Activated CD4-positive, alpha-beta T cell treated with anti-CD3 and anti-CD28 coated beads, Interleukin-2, amount 50 U/mL, for 48 hours (primary cell): ENCODE measurements at places on chromosomes 16 and 17.

DNA sequence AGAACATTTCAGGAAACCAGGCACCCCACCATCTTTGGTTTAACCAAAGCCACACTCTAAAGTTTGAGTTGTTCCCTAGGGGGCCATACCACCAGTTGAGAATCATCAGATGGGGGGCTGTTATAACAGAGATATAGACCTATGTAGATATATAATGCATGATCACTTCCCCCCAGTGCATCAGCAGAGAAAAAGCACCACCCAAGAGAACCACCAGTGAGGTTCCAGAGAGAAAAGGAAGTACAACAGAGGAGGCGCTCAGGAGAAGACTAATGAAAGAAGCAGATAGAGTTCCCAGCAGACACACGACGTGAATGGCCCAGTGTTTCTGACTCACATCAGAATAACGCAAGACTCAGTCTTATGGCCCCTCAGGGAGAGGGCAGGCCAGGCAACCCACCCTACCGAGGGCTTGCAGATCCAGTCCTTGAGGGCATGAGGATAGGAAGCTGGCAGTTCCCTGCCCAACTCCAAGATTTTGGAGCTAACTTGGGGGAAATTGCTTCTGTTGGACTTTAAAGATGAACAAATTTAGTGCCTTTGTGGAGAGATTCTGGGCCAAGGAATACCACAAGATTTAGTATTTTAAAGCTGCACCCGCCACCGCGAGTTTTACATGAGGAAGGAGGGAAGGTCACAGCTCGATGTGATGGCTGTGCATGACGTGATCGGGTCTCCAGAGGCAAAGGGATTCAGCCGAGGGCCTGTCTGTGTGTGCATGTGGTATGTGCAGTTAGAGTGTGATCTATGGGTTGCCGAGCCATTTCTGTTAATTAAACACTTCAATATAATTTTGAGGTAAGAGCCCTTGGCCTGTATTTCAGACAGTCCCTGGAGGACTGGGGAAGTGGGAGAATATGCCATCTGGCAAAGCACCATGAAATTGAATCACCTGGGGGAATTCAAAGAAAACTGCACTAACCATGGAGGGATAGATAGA is 53.1 kb downstream of the AIPL1 start:
- no peak for DNase-seq

GRCh38 chr16:60582528-60582927 is 1453.7 kb downstream of the CDH8 start:
- no peak for DNase-seq

DNA sequence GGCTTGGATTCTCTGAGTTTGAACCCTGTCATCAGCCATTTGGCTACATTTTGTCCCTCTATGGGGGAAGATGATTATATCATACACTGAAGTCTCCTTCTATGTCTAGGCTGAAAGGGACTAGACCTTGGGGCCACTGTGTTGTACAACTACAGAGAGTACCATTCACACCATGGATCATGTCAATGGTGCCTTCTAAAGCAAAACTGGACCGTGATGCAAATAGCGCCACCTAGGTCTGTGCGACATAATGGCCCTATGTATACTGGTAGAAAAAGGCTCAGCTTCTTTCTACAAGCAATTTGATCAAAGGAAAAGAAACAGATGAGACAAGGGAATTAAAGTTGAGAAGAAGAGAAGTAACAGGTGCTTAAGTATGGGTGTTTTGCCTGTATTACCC is 100.7 kb downstream of the LYRM1 start:
- DNase-seq = peak; percentile 29

DNA sequence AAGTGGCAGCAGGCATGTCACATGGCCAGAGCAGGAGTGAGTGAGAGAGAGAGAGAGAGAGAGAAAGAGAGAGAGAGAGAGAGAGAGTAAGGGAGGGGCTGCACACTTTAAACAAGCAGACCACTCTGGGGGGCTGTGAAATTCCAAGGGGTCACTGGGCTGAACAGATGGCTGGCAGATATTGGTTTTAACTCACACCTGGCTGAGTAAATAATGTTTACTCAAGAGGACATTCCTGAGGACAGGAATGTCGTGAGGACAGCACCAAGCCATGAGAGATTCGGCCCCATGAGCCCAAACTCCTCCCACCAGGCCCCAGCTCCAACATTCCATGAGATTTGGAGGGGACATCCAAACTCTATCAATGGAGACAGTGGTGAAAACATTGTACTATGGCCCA is 269.7 kb downstream of the CBLN1 start:
- DNase-seq = no peak

GRCh38 chr17:65323049-65323448 is 185.9 kb downstream of the RGS9 start:
- no peak for DNase-seq

DNA sequence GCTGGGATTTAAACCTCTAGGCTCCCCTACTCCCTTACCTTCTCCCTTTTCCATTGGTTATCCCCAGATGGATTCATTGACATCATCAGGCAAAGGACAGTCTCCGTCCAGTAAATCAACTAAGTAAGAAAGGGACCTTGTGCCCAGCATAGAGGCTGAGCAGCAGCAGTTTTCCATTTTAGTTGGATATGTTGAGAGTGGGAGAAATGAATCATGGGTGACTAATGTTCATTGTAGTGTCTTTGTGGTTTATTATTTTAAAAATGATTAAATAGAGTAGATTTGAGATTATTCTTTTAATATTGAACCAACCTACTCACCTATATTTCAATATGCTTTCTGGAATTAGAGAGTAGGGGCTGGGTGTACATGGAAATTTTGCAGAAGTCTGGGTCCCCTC is 99.4 kb upstream of the CACNG3 start:
- no peak for DNase-seq

DNA sequence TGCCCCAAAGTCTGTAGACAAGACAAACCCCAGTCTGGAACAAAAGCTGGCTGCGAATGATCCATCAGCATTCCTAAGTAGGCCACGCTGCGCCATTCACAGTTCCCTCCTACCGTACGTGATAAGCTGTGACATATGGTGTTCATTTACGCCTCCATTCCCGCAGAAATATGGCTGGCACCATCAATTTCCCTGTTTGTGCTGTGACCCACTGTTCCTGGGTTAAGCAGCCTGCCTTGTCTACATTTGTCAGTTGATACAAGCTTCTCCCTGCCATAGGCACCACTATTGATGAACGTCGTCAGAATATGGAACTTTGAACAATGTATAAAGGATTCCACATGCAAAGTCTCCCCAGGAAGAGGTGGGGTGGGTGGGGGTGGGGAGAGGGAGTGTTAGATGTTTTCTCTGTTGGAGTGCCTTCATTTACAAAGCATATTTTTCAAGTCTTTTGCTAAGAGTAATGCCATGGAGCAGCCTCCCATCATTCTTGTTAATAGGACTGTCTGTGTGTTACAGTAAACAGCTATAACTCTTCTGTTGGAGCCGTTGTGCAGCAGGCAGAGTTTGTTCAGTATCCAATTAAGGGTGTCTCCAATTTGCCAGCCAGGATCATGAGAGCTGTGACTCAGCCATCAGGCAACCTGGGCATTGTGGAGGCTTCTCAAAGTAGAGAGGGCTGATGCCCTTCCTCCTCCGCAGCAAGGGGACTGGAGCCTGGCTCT is 294.6 kb downstream of the TMEM114 start:
- no peak for DNase-seq

DNA sequence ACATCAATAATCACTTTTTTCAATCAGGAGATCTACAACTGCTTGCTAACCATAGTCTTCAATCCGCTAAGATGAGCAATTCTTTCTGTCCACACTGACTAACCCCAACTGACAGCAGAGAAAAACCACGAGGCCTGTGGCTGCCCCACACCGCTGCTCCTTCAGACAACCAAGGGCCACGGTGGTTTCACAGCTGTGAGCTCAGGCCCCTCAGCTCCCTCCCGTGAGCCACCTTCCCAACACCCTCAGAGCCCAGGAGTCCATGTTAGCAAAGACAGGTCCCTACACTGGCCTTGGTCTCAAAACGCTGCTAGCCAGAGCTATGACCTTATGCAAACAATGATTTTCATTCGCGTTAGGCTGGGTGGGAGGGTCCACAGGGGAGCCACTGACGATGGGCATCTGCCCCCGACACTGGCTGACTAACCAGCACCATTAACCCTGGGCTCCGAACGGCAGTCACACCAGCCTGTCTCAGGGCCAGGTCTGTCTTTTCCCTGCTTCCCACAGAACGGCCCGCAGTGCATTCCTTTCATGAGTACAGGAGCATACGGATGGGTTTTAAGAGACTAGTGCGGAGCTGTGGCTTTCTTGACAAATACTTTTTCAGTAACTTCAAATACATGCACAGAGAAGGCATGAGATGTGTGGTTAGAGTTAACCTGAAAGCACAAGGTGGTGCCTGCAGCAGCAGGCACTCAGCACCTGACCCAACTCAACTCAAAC is 67.3 kb downstream of the ANKRD11 start:
- DNase-seq = peak; percentile 63

DNA sequence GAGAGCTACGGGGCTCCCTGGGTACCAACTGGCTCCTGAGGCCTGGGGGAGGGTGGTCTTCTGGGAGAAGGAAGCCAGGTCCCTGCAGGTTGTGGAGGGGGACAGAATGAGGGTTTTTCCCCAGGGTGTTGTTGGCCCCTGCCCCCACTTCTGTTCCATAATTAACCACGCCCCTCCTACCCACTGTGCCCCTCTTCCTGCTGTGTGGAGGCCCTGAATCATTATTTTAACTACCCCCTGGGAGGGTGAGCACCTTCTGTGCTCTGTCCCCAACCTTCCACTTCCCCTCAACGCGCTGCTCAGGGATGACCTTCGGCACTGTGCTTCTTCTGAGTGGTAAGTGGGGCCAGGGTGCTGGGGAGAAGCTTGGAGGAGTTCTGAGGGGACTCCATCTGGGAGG is at the start of gene ITGAD:
Gene ITGAD, plus strand, starts transcription at position 280 of the 400 bp plus-strand sequence. Its CDS starts 26 bp downstream, at position 306.
- no peak for DNase-seq

DNA sequence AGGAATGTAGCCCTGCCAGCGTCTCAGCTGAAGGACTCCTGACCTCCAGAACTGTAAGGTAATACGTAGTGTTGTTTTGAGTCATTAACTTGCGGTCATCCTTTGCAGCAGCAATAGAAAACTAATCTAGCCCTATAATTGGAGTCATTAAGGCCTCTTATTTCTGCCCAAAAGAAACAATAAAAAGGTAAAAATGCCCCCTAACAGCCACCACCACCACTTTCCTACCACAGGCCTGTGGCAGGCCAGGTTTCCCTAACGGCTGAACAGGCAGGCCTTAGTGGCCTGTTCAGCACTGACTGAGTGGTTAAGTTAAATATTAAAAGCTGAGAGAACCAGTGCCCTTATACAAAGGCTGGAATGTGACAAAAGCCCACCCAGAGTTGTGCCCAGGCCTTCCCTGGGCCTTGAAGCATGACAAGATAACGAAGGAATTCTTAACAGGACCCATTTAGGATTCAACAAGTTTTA is 286.5 kb upstream of the ERCC4 start:
- DNase-seq = no peak

GRCh38 chr16:56480776-56481467 is 29.6 kb downstream of the OGFOD1 start:
- no peak for DNase-seq

DNA sequence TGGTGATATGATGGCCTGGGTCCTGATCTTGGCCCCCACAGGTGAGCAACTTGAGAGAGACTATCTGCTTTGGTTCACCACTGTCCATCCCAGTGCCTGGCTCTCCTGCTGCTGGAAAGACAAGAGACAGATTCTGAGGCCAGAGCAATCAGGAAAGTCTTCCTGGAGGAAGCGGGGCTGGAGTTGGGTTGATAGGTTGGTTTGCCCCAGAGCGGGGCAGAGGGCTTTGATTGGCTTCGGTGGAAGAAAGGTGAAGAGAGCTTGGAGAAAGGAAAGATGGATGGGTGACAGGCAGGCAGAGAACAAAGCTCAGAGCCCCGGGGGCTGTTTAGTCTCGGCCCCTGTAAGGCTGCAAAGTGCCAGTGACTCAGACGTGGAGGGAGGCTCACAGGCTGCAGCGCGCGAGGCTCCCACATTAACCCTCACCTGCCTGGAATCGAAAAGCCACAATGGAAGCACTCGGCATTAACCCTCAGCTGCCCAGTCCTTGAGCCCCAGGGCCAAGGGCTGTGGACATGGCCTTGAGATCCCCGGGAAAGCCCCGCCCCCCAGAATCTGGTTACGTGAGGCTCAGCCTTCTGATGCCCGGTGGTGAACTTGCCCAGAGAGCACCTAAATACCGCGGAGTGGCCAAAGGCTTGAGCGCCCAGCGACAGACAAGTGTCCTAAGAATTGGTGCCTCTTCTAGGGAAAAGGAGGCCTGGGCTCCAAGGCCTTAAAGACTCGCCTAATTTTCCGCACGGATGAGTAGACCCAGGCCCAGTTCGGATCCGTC is 996 bp upstream of the CPNE2 start:
- DNase-seq = no peak

- DNase-seq = no peak
These were observed 9.6 kb downstream of the MARVELD3 start for GRCh38 chr16:71635632-71636031.

DNA sequence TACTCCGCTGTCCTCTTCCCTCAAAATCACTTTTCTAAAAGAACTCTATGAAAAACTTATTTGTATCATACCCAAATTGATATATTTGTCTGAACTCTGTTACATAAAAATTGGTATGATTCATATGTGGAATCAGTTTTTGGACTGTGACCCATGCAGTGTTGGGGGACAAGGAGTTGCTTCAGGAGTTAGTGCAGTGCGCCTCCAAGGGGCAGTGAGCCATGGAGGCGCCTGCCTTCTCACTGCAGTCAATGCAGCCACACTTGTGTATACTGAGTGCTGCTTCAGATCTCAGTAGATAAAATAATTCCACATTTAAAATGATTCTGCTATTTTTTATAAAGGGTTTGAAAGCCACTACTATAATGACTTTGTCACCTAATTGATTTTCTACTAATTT is 32.5 kb downstream of the DGKE start:
- DNase-seq = no peak

DNA sequence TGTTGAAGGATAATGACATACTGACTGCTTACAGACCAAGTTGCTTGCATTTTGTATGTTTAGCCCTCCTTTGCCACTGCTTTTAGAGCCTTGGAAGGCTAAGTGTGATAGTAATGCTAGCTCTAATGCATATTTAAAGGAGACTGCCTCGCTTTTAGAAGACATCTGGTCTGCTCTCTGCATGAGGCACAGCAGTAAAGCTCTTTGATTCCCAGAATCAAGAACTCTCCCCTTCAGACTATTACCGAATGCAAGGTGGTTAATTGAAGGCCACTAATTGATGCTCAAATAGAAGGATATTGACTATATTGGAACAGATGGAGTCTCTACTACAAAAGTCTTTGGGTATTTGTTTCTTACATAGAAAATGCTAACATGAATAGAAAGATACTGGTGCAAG is 19.1 kb downstream of the CAPNS2 start:
- no peak for DNase-seq
